GM12891 (cell line): ENCODE measurements at places on chromosomes 12 and 14.

GRCh38 chr14:86739761-86740160 is 1209.8 kb downstream of the FLRT2 start:
- no peak for DNase-seq

- DNase-seq = no peak
These were observed 36.2 kb upstream of the GNG2 start for GRCh38 chr14:51824191-51824590.

DNA sequence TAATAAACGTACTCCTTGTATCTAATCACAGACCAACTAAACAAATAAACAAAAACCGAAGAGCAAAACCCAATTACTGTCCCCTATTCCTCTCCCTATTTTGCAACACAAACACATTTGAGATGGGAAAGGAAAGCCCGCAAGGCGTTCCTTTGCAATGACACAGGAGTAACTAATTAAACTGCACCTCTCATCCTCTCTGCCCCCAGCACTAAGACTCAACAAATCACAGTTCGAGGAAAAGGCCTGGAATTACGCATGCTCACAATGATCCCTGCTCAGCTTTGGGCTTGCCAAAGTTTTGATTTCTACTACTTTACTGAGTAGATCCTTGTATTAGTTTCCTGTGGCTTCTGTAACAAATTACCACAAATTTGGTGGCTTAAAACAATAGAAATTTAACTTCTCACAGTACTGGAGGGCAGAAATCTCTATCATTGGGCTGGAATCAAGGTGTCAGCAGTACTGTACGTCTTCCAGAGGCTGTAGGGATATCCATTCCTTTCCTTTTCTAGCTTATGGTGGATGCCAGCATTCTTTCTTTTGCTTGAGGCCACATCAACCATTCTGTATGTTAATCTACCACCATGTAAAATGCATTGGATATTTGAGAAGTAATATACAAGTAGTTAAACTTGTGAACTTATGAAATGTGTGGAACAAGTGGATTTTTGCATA is 123.0 kb downstream of the NAV3 start:
- DNase-seq = no peak

GRCh38 chr12:44618946-44619345 is 257.2 kb downstream of the NELL2 start:
- no peak for DNase-seq

GRCh38 chr12:128314611-128315010 is 47.6 kb downstream of the TMEM132C start:
- DNase-seq = no peak

DNA sequence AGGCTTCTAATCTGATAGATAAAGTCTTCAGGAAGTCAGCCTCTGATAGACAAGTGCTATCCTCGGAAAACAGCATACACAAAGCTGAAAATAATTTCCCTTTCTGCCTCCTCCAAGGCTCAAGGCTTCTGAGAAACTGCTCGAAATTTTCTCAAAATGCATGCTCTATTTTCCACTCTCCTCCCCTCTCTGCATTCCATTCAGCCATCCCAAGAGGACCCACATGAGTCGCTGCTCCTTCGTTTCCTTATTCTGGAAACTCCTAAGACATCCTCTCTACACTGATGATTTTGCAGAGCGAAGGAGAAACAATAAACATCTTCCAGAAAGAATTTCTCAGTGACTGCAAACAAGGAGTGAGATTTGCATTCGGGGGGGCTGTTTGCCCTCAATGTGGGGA is 92.2 kb upstream of the SFSWAP start:
- DNase-seq = no peak

- DNase-seq = no peak
These were observed 84.0 kb downstream of the BORCS5 start for GRCh38 chr12:12440784-12441428.

DNA sequence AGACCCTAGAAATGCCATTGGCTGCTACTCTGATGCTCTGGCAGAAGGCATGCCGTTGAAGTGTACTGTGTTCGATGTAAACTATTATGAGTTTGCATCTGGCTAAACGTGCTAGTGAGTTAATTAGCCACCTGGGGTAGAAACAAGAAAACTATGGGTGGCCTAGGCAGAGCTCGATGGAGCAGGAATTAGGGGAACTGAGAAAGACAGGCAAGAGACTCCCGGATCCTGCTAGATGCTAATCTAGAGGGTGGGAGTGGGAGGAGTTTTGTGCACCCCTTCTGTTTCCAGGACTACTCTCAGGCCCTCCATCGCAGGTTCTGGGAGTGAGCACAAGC is 32.0 kb downstream of the TMEM63C start:
- DNase-seq = no peak

DNA sequence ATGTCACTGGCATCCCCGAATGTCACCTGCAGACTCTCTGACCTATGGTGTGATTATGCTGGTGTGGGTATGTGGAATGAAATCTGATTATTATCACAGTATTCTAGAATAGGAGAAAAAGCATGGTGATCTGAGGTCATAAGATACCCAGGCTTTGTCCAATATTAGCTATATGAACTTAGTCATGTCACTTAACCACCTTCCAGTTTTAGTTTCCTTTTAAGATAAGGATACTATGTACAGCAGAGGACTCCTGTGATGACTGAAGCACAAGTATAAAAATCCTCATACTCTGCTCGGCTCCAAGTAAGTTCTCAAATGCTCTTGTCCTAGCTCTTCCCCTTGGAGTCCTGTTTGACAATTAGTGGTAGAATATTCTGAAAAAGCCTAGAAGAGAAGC is 2.8 kb downstream of the GNS start:
- no peak for DNase-seq

DNA sequence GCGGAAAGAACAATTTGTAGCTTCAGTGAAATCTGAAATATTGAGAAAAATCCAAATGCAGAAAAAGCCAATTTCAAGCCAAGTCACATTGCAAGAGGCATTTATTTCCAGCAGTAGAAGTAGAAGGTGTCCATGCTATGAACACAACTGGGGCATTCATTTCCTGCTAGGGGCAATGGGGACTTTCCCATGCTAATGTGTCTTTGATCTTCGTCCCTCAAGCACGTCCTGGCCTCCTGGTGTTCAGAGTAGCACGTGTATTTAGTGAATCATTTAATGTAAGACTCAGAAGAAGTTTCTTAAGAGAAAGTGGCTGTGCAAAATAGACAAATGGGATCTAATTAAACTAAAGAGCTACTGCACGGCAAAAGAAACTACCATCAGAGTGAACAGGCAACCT is 267.9 kb downstream of the TMEM132C start:
- DNase-seq = no peak

- DNase-seq = no peak
These were observed 217.3 kb downstream of the RBM19 start for GRCh38 chr12:113748707-113749432.
